Activated naive CD8-positive, alpha-beta T cell treated with anti-CD3 and anti-CD28 coated beads for 36 hours (primary cell): ENCODE measurements at places on chromosomes 7 and 10.

DNA sequence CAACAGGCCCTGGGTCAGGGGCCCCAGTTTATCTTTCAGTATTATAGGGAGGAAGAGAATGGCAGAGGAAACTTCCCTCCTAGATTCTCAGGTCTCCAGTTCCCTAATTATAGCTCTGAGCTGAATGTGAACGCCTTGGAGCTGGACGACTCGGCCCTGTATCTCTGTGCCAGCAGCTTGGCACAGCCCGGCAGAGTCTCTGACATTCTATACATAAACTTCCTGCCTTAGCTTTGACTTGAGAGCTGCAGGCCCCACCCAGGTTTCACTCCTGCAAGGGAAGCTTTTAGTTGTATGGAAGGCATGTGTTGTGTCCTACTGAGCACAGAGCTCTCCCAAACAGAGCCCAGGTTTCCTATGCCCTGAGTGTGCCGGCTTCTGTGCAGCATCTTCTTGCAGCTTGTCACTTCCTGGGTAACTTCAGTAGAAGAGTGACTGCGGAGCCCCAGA, 205.6 kb upstream of the PRSS58 start:
- no peak for DNase-seq

DNA sequence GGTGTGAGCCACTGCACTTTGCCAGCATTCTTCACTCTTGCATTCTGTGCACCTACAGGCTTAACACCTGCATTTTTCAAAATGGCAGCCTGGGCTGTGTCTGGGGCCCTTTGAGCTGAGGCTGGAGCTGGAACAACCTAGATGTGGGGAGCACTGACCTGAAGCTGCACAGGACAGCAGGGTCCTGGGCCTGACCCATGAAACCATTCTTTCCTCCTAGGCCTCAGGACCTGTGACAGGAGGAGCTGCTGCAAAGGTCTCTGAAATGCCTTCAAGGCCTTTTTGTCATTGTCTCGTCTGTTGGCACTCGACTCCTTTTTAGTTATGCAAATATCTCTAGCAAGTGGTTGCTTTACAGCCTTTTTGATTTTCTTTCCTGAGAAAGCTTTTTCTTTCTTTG, 82.3 kb downstream of the INPP5A start:
- DNase-seq = no peak

- no peak for DNase-seq
Measured at GRCh38 chr10:21069278-21069677, 172.2 kb upstream of the NEBL start.

- no peak for DNase-seq
Measured at GRCh38 chr10:131971591-131971990, 10.1 kb downstream of the BNIP3 start.
